ENCODE measurements at places on chromosomes 16 and 17.

DNA sequence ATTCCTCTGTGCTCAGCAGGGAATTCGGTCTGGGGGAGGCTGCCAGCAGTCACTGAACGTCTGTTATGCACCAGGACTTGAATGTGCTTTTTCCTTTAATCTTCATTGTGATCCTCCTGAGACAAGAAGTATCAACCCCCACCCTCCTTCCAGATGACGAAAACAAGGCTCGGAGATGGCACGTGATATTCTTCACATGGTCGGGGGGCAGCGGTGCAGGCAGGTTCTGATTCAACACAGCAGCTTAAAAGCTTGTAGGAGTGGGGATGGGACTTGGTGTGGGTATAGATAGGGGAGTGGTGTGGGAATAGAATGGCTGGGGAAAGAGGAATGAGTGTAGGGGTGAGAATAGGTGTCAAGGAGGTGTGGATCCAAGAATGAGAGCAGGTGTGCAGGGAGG lies 6.4 kb downstream of the NECAB2 start:
- no peak for DNase-seq

DNA sequence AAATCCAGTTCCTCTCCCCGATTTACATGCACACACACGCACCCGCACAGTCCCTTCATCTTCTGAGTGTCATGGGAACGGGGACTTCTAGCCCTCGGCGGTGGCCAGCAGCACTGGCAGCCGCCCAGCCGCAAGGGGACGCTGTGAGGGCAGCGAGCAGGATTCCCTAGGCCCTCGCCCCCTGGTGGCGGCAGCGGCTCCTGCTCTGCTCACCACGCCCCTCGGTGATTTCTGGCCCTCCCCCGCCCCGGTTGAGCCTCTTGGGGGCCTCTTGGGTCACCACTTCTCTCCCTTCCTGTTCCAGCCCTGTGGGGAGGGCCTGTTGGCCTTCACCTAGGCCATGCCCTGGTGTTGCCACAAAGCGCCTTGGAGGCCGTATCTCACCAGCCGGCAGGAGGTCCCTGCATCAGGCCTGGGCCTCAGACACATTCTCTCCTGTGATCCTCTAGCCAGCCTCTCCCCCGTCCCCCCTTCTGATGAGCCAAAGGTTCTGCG lies 75.2 kb upstream of the KSR1 start:
- DNase-seq = peak; percentile 20

- DNase-seq = no peak
These were observed 10.6 kb downstream of the MBTPS1 start for GRCh38 chr16:84105948-84106740.

- no peak for DNase-seq
These were observed 41.2 kb upstream of the HAPSTR1 start for GRCh38 chr16:9050102-9050830.

DNA sequence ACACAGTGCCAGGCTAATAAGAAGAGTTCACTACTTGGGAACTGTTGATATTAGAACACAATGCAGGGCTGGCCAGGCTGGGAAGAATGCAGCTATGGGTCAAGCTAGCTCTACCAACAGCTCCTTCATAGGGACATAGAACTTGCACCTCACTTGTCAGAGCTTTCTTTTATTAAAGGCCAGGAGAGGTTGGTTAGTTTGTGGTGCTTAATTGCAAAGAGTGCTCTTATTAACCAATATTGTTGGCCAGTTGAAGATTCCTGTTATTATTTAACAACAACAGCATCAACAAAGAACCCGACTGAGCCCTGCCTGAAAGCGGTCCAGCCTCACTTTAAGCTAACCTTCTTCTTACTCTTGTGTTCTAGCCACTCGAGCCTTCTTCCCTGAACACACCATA lies 43.4 kb upstream of the ANKFN1 start:
- DNase-seq = no peak

- DNase-seq = no peak
These were observed 10.9 kb upstream of the GINS2 start for GRCh38 chr16:85699628-85700027.

DNA sequence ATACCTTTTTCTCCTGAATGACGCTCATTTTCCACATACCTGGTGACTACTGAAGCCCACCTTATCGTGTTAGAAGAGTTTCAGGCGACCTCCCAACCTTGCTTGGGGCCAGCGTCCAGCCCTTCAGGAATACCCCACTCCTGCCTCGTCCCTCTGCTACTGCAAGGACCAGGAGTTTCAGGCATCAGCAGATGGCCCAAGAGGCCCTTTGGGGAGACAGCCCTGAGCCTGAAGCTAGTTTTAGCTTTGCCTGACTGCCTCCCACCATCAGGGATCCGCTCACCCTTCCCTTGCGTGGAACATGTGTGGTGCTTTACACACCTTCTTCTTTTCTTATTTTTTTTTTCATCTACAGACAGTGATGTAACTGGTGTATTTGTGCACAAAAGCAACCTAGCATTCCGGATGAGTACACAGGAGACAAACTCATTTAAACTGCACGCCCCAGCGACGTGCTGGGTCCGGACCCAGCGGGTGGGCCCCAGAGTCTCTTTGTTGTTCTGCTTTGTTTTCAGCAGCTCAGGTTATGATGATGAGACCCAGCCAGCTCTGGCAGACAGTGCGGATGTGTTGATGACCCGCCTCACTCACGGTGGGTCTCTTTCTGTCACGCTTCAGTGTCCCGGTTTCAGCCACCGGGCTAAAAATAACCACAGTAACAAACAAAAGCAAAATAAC lies 242.4 kb downstream of the C16orf95 start:
- DNase-seq = no peak

GRCh38 chr17:6853764-6854442 lies 22.4 kb upstream of the TEKT1 start:
- no peak for DNase-seq

- no peak for DNase-seq
These were observed 1.5 kb upstream of the SREBF1 start for GRCh38 chr17:17837966-17838962.

GRCh38 chr17:376936-377863 lies 24.6 kb upstream of the RPH3AL start:
- no peak for DNase-seq

DNA sequence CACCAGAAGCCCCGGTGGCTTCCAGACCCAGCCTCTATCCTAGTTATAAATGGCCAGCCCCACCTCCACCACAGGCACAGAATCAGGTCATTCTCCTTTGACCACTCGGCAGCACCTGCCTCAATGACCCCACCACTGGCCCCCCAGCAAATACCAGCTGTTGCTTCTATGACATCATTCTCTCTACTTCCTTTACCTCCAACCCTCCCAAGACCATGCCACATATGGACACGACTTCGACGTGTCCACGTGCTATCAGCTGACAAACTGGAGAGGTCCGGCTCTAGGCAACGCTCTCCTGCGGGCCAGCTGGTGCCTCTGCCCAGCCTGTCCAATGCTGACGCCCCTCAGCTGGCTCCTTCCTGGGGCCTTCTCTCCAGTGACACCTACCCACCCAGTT lies 5.9 kb downstream of the ALYREF start:
- no peak for DNase-seq

GRCh38 chr16:12009462-12009861 lies 32.9 kb downstream of the SNX29 start:
- no peak for DNase-seq

DNA sequence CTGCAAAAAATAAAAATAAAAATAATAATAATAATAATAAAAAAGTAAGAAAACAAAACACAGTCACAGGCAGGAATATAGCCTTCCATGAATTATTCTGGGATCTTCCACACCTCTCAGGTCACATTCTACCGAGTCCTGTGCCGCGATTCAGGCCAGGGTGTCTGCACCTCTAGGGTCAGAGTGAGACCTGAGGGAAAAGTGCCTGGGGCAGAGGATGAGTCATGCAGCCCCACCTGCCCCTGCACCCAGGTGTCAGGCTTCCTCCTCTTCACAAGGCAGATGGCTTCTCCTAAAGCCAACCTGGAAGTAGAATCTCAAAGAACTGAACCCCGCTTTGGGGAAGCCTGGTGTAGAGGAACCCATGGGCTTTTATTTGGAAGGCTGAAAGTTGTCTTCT lies 283.7 kb downstream of the CPPED1 start:
- DNase-seq = no peak

Measured in anterior cingulate cortex (tissue), 58 donors.